ENCODE measurements at places on chromosomes 4 and X.

- ATAC-seq, result no peak
Observed at GRCh38 chr4:73750730-73751129, 10.4 kb downstream of the CXCL8 start.

DNA sequence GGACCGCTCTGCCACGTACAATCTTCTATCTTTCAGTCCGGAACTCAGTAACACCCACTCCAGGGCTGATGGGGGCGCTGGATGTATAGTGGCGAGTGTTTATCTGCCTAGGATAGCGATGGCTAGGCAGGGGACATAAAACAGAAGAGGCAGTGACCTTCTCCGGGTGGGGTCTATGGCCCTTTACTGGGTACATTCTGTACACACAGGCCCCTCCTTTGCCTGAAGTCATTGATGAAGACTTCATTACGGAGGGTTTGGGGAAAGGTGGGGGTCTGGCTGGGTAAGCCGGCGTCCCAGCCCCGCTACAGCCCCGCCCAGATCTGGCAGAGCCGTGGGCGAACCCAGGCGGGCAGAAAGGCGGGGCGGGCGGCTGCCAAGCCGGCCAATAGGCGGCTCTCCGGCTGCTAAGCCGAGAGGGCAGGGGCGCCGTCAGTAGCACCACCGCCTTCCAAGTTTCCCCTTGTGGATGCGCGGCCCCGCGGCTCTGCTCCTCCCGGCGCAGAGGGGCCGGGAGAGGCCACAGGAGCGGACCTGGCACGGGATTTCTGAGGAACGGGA, at the start of gene CHST7:
CHST7 (plus strand) TSS at position 435 of the 561 bp plus-strand sequence. CDS start 167 bp downstream, outside the sequence.
- ATAC-seq, result peak; percentile 90

DNA sequence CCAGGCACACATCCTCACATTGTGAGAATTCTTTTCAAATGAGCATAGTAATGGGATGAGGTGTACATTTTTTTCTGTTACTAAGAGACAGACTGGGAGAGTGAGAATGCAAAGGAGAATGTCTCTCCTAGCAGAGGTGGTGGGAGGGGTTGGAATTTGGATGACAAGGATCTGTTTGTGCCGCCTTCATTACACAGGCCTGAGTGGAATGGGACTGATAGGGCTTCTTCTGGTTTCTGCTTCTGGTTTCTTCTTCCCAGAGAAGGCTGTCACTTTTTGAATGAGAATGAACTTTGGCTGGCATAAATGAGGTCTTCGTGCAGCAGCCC, 55.4 kb downstream of the C4orf51 start:
- peak; percentile 69 for ATAC-seq

- peak; percentile 49 for ATAC-seq
Observed at GRCh38 chrX:23008431-23009099, 8.8 kb downstream of the DDX53 start.

- ATAC-seq, result no peak
Observed at GRCh38 chr4:6472387-6473263, at the start of gene PPP2R2C. Gene PPP2R2C, minus strand, starts transcription at chr4:6472614. Its CDS starts 385 bp downstream, at chr4:6472229.

- ATAC-seq, result no peak
Observed at GRCh38 chr4:10056334-10057022, 35.2 kb upstream of the SLC2A9 start.

DNA sequence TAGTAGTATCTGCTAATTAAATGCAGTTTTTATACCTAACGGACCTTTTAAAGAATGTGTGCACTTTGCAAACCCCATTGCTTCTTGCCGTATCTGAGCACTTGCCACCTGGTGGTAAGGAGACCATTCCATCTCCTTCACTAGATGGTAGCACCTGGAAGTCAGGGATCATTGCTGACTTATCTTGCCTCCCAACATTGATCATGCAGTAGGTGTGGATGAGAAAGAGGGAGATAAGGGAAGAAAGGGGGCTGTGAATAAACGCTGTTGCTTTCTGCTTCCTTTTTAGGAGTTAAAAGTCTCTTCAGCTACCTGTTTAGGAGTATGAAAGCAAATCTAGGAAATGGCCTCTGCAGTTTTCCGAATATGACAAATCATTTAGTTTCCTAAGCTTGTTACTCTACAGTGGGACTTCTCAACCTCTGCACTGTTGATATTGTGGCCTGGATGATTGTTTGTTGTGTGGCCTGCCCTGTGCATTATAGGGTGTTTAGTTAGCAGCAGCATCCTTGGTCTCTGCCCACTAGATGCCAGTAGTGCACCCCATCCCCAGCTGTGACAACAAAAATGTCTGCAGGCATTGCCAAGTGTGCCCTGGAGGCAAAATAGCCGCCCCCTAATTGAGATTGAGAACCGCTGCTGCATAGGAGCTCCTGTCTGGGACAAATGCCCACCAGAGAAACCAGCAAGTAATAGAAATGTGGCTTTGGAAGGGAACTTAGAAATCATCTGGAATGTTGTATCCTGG, 38.8 kb downstream of the GAB1 start:
- peak; percentile 89 for ATAC-seq

- no peak for ATAC-seq
Observed at GRCh38 chr4:81468678-81469077, 3.0 kb downstream of the RASGEF1B start.

DNA sequence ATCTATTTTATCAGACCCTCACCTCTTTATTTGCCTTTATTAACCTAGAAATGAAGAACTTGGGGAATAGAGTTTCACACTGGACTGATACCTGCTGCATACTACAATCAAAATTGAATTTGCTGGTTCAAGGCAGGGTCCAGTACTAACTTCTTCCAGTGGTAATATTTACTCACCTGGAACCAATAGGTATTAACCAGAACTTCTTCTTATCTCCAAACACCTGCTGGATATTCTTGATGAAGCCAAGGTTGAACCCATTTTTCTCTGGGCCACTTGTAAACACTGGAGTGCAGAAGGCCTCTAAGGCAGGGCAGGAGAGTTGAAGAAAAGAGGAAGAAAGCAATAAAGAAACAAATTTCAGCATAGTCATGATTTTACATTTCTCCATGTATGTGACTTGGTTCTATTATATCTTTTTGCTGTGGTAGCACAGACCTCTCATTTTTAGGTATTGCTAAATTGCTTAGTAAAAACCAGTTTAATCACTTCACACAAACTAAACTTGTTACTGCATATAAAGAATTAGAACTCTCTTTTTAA, 101.1 kb downstream of the ZDHHC15 start:
- no peak for ATAC-seq

DNA sequence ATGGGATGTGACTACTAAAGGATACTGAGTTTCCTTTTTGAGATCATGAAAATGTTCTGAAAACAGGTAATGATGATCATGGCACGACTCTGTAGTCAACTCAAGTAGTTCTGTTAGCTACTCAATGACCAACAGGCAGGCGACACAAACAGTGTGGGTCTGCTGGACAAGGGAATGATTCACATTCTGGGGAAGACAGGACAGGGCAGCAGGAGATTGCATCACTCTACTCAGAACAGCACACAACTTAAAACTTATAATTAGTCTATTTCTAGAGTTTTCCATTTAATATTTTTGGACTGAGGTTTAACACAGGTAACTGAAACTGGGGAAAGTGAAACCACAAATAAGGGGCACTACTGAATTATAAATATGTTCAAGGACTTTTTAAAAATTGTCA, 365.2 kb downstream of the PRDM5 start:
- ATAC-seq, result no peak

DNA sequence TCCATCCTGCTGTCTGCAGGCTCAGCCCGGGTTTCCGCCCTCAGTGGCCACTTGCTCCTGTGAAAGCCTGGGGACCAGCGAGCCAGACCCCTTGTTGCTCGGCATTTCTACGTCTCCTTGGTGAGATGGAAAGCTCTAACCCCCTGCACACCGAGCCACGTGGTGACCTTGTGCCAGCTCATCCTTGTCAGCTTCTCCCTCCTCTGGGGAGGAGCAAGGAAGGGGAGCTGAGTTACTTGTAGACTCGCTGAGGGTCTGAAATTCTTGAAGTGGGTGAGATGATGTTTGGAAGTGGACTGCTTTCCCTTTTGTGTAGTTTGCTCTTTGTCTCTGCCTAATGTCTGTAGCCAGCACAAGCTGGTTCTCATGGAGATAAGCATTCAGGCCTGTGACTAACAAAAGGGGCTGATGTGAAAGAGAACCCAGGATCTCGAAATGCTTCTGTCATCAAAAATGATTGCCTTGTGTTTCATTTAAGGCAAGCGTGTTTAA, 29.3 kb downstream of the RGS12 start:
- ATAC-seq, result no peak

DNA sequence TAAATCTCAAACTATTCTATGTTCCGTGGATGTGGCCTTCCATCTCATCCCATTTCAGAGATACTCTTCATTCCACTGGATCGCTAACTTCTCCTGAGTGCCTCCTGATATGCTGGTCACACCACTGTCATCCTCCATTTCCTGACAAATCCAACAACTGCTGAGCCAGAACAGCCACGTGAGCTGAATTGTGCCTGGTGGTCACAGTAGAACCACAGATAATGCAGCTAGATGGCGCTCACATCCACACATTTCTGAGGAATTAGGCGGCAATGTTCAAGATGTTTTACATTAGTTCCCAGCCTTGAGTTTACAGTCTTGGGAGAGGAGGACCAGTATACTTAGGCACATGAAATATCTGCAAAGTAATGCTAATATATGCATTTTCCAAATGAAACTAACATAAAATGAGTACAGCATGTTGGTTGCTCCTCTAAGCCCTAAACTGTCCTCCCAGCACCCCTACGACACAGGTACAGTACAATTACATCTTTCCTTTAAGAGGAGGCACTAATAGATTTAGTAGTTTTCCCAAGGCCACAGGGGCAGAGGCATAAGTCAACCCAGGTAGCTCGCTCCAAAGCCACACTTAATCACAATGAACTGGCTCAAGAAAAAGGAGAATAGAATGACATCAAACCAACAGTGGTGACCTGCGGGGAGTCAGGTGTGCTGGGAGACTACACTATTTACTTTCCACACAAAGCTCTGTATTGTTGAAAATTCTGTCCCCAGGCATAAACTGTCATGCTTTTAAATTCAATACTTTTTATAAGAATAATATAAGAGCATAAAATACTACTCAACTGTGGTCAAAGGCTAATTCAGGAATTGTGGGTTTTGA, 134.2 kb downstream of the CHIC2 start:
- peak; percentile 84 for ATAC-seq

DNA sequence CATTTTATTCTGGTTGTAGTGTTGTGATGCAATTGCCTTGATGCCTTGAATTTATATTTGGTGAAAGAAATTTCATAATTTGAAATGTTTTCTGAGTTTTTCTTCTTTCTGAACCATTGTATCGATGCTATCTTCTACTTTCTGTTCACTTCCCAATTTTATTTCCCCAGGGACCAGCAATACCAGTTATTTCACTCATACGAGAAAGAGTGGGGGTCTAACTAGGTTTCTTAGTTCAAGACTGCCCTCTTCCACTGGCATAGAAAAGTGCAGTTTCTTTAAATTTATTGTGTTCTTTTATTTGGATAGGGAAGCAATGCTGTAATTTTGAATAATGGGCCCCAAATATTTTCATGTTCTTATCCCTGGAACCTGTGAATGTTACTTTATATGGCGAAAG, 544.0 kb upstream of the ADGRL3 start:
- no peak for ATAC-seq

- no peak for ATAC-seq
Observed at GRCh38 chrX:39899856-39900776, 197.6 kb downstream of the BCOR start.

GRCh38 chr4:177410566-177410965, 31.7 kb downstream of the AGA start:
- ATAC-seq, result no peak

- ATAC-seq, result no peak
Observed at GRCh38 chr4:48343035-48343434, 1.7 kb downstream of the SLAIN2 start.
